ENCODE measurements at places on chromosomes 11 and 22.

- DNase-seq: no peak
Observed at GRCh38 chr22:20140107-20140445, 8.5 kb downstream of the ZDHHC8 start.

GRCh38 chr11:27058456-27058855 lies 17.8 kb downstream of the BBOX1 start:
- no peak for DNase-seq

GRCh38 chr11:83097429-83098075 lies 25.9 kb upstream of the RAB30 start:
- no peak for DNase-seq

- DNase-seq: no peak
Observed at GRCh38 chr11:7514099-7514591, 346 bp downstream of the PPFIBP2 start.

- no peak for DNase-seq
Observed at GRCh38 chr11:9675691-9676090, 11.8 kb downstream of the SWAP70 start.

DNA sequence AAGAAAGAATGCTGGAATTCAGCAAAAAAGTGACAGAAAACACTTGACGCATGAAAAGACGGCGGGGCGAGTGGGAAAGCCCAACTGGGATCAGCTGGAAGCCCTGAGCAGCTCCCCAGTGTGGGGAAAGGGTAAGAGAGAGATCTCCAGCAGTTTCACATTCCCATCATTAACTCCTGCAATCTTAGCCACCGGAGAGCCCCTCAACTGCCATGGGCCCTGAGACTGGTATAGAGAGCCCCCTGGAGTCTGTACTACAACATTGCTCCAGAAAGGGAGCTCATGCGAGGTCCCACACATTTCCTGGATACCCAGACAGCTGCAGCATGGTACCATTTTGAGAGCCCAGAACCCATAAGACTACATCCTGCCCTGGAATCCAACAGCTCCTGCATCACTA lies 31.1 kb downstream of the MRGPRX4 start:
- DNase-seq: no peak

GRCh38 chr11:115660030-115660805 lies 156.0 kb upstream of the CADM1 start:
- no peak for DNase-seq

DNA sequence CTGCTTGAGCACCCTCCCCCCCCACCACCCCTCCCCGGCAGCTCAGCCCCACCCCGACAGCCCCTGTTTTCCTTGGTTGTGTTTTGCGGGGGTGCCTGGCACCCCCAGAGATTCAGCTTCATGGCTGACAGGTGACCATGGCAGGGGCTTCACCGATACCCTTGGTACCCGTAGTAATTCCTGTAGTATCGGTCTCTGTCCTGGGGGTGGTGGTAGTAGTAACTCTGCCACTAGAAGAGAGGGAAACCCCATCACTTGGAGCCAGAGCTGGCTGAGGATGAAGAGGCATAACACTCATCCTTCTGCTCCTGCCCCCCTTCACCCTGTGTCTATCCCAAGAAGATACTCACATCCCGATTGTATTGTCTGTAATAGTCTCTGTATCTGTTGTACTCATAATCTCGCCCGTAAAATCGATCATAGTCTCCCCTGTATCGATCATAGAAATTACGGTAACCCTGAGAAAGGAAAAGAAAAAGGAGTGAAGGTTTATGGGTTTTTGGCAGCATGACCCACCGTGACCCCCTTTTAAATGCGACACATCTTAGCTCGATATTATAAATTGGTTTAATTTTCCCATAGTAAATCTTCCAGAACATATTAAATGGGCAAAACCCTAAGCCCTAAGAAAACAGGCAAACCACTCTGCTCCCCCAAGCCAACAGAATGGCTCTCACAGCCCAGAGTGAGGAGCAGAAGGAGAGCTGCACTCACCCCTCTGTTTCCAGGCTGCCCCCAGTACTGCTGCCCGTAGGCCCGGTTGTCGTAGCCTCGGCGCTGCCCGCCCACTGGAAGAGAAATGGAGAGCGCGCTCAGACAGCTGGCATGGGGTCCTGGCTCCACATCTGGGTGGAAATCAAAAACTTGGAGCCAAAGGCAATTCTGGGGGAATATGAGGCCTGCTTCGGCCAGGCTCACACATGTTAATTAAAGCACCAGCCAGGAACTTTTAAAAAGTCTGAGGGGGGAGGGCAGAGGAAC lies 8.0 kb downstream of the GNG3 start:
- DNase-seq: no peak

- no peak for DNase-seq
Observed at GRCh38 chr11:64275031-64275800, 9.2 kb downstream of the BAD start.

DNA sequence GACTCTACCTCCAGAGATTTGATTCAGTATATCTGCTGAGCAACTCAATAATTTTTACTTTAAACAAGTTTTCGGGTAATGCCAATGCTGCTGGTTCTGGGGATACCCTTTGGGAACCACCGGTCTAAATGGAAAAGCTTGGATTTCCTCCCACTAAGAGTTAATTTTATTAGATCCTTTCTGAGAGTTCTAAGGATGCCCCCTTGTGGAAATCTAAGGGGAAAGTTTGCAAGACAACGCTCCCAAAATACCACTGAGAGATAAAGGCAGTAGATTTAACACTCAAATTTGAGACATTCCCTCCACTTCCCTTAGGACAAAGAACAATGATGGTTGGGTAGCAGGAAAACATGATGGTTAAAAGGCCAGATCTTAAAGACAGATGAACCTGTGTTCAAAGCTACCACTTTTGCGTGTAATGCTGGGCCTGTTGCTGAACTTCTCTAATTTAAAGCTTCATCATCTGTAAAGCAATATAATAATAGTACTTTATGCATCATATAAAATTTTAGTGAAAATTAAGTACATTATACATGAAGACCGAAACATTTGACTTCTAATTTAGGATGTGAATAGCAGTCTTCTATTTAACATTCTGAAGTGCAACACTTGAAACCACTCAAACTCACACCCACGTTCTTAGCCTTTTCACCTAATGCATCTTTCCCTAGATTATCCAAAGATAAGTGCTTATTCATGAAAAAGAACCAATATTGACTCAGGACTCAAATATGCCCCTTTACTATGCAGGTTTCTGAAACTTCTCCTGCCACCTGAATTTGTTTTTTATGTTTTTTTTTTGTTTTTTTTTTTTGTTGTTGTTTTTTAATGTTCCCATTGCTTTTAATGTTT lies 110.1 kb upstream of the LUZP2 start:
- DNase-seq: no peak

DNA sequence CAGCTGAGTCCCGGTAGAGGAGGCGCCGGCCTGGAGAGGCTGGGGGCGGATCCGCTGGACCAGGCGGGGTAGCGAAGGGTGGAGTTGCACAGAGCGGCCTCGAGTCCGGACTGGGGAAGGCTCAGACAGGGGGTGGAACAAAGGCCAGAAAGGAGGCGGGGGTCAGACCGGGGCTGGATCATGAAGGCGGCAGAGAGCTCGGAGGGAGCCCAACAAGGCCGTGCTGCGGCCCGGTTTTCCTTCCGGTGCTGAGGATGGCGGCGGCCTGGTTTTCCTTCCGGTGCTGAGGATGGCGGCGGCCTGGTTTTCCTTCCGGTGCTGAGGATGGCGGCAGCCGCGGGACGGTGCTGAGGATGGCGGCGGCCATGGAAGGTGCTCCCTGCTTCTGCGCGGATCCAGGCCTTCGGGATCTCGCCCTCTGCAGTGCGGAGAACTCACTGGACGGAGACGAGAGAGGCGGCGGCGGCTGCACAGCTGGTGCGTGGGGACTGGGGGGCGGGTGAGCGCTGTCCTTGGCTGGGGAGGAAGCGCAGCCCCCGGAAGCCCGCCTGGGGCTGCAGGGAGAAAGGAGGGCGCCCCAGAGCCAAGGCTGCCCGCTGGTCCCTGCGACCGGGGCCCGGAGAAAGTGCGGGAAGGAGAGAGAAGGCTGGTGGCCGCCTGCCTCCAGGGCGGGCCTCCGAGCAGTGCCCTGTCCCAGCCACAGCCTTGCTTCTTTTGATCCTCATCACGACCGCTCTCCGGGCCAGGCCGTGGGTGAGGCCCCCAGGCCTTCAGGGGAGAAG lies 350.4 kb upstream of the B3GAT1 start:
- no peak for DNase-seq

DNA sequence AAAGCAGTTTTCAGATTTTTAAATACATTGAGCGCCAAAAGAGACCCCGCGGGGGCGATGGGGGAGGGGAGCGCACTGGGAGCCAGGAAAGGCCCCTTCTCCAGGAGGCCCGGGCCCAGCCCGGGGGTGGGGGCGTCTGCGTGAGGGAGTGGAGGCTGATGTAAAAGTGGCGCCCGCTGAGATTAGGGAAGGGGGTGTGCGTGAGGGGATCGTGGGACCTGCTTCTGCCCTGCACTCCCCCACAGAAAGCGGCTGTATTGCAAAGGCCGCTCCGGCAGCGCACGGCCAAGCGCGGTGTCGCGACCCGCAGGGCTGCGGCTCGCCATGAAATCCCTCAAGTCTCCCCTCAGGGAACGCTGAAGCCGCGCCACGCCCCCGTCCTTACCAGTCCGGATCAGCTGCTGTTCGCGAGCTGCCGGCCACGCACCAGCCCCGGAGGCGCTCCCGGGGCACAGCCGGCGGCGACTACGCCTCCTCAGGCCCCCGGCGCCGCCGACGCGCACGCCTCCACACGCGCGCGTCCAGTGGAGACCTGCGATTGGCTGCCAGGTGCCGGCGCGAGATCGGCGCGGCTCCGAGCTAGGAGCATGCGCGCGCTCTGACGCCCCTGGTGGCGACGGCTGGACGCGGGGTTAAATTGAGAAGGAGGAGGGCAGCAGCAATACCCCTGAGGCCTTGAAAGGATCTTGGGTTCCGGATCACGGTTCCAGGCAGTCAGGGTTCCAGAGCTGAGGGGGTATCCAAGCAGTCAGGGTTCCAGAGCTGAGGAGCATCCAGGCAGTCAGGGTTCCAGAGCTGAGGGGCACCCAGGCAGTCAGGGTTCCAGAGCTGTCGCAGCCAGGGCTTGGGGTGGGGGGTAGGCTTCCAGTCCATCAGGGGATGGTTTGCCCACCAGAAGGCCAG lies at the start of gene ZNF280B:
TSS of gene ZNF280B (minus strand) at position 469 of the 903 bp plus-strand sequence. CDS start 19,344 bp downstream, outside the sequence.
- DNase-seq: peak; percentile 47

- DNase-seq: no peak
Observed at GRCh38 chr11:78400116-78400515, 17.5 kb downstream of the GAB2 start.

- DNase-seq: no peak
Observed at GRCh38 chr22:37259540-37260029, 15.5 kb upstream of the RAC2 start.

DNA sequence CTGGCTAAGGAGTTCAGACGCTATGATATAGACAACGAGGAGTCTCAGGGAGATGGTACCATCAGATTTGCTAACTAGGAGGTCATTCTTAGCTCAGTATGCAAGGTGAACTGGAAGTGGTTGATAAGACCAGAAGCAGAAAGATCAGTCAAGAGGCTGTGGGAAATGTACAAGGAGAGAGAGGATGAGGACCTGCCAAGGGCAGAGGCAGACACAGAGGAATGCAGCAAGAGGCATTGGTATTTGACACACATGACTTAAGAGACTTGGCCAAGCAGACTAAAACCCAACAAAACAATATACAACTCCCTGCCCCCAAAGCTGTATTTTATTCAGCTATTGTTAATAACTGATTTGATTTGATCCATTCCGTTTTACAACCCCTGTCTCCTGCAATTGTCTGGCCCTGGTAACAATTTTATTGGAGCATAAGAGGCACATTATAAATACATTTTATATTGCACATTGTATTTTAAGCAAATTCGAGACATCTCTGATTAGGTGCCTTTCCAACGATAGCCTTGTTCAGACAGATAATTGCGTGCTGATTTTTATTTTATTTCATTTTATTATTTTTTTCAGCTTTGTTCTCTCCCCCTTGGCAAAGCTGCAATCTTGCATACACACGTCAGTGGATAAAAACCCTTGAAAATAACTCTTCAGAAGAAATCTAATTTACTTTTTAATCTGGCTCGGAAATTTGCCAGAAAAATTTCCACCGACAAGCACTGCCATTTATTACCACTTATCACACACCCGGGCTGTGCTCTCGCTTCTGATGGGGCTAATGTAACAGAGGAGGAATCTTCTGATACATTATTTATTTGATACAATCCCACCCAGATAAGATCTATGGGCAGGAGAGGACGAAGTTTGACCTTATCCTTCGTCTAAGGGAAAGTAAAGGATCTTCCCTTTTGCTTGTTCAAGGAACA lies 237.8 kb downstream of the NXPE2 start:
- DNase-seq: no peak

DNA sequence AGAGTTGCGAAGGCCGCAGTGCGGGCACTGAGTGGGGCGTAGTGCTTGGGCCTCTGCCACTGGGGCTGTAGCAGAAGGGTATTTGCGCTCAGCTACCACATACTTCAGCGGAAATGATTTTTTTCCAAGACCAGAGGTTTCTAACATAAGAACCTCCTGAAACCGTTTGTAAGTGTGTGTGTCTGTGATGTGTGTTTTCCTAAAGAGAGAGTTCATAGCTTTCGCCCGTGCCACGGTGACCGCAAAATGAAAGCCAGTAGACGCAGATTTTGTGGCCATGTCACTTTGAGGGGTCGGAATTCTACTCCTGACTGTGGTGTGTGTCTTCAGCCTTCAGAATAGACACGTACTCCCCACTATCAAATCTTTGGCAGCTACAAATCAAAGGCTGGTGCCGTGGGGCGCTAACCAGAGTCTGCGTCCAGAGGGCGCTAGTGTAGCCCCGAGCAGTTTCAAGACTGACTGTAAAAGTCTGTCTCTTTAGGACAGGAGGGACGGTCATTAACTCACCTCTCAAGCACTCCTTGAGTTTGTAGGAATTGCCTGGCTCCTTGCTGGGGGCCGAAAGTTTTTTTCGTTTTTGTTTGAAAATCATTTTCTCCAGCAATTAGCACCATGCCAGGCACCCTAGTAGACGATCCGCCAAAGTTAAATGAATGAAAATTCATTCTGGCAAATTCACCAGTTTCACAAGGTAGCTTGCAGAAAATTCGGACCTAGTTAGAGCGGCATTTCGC lies 2.5 kb upstream of the CALCA start:
- no peak for DNase-seq

DNA sequence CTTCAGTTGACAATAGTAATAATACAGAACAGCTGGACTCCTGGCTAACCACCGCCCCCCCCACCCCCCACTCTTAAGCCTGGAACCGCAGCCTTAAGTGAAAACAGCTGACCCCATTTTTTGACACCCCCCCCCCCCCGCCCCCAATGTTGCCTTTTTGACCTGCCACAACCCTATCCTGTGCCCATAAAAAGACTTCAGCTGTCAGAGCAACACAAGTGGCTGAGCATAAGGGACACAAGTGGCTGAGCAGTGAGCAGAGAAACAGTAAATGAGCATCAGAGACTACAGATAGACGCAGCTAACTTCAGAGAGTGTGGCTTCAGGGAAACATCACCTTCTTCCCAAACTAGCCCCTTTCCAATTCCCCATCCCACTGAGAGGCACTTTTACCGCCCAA lies 1493.8 kb downstream of the LRRC4C start:
- no peak for DNase-seq

- no peak for DNase-seq
Observed at GRCh38 chr11:83087035-83087434, 15.3 kb upstream of the RAB30 start.

Data from retinal pigment epithelial cell (primary cell).